Body of pancreas (tissue), 4 donors: ENCODE measurements at places on chromosomes 6 and 20. TPM values are rescaled to one million over a fixed set of nuclear protein-coding genes. Genes with fewer than 3 reads are reported as not detected.

GRCh38 chr6:85000001-85000400, 235.6 kb upstream of the TBX18 start:
- no peaks in the 10 kb centered on the region for H3K36me3 ChIP-seq
- no peak overlapping the region for H3K4me3 ChIP-seq
- H3K4me1 ChIP-seq, result no peaks in the 10 kb centered on the region
- no peak overlapping the region for H3K27ac ChIP-seq

GRCh38 chr20:19932170-19932667, 84.9 kb upstream of the NAA20 start:
- no peaks in the 10 kb centered on the region for H3K36me3 ChIP-seq
- H3K27ac ChIP-seq, result no peak overlapping the region
- H3K27me3 ChIP-seq, result no peaks in the 10 kb centered on the region
- H3K4me1 ChIP-seq, result peaks cover 28% of the 10 kb centered on the region
- H3K4me3 ChIP-seq, result no peak overlapping the region
- no peak for DNase-seq

DNA sequence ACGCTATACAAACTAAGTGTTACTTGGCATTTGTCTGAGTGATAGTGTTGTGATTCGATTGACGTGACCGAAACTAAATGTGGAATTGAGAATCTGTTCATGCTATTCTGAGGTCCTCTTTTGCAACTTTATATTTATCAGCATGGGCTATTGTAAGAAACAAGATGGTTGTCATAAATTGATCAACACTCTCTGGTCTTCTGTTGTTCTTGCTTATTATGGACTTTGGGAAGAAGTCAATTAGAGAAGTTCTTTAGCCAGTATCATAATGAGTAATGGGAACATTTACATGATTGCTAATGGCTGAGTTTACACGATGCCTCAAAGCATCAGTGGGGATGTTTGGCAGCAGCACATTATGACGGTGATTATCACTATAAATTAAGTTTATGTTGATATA, 195.0 kb downstream of the CD83 start:
- no peak overlapping the region for H3K4me3 ChIP-seq
- no peaks in the 10 kb centered on the region for H3K27me3 ChIP-seq
- no peaks in the 10 kb centered on the region for H3K36me3 ChIP-seq
- no peak for DNase-seq

- H3K4me1 ChIP-seq, result peaks cover 4% of the 10 kb centered on the region
- no peaks in the 10 kb centered on the region for H3K27me3 ChIP-seq
- no peak for DNase-seq
- H3K4me3 ChIP-seq, result no peak overlapping the region
- H3K36me3 ChIP-seq, result no peaks in the 10 kb centered on the region
Observed at GRCh38 chr20:35856866-35857265, 85.1 kb downstream of the PHF20 start.

- DNase-seq, result no peak
- H3K4me1 ChIP-seq, result no peaks in the 10 kb centered on the region
- H3K27ac ChIP-seq, result no peak overlapping the region
- H3K36me3 ChIP-seq, result no peaks in the 10 kb centered on the region
- no peaks in the 10 kb centered on the region for H3K27me3 ChIP-seq
Observed at GRCh38 chr20:39713076-39713840, 751.1 kb downstream of the DHX35 start.

GRCh38 chr6:119453242-119454200, 104.0 kb upstream of the MAN1A1 start:
- no peaks in the 10 kb centered on the region for H3K4me1 ChIP-seq
- no peak overlapping the region for H3K4me3 ChIP-seq
- no peaks in the 10 kb centered on the region for H3K27me3 ChIP-seq
- H3K27ac ChIP-seq, result no peak overlapping the region

GRCh38 chr6:120604510-120604909, 729.8 kb downstream of the TBC1D32 start:
- H3K4me3 ChIP-seq, result no peak overlapping the region
- H3K27me3 ChIP-seq, result no peaks in the 10 kb centered on the region
- no peaks in the 10 kb centered on the region for H3K4me1 ChIP-seq

GRCh38 chr6:163284151-163284550, 130.4 kb upstream of the QKI start:
- H3K4me1 ChIP-seq, result no peaks in the 10 kb centered on the region
- no peaks in the 10 kb centered on the region for H3K27me3 ChIP-seq
- DNase-seq, result no peak
- H3K4me3 ChIP-seq, result no peak overlapping the region

DNA sequence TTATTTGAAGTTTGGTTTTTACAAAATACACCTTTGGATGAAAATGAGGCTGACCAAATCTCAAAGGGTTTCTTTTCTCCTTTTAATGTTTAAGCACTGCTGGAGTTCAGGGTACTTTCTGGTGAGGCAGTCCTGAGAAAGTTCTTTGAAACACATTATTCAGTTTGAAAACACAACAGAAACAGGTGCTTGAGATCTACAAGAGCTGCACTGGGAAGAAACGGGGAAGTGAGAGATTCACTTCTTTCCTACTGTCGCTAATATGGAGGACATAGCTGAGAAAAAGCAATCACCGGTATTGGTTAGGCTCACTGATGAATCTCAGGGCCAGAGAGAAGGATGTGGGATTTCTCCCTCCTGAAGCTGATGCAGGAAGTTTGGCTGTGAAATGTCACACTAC, 22.9 kb upstream of the TMEM170B start:
- H3K27me3 ChIP-seq, result no peaks in the 10 kb centered on the region
- no peak overlapping the region for H3K27ac ChIP-seq
- no peak overlapping the region for H3K4me3 ChIP-seq
- no peak for DNase-seq

DNA sequence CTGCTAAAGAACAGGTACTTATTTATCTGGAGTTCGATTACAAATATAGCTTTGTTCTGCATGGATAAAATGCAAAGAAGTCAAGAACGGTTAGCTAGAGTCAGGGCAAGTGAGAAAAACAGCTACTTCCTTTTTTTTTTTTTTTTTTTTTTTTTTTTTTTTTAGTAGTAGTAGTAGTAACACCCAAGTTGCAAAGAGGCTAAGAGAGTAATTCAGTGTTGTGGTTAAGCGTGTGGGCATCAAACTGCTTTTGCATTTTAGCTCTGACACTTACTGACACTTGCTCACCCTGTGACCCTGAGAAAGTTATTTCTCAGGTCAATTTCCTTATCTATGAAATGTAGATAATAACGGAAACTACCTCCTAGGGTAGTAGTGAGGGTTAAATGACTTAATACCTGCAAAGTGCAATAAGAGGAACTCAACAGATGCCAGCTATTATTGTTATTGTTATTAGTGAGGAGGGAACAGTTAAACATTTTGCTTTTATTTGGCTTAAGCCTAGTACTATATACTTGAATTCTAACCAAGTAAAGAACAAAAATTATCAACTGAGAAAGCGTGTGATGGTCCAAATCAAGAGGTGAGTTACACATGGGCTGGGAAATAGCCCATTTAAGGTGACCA, 86.7 kb upstream of the BACH2 start:
- no peaks in the 10 kb centered on the region for H3K27me3 ChIP-seq
- no peak overlapping the region for H3K27ac ChIP-seq
- H3K4me1 ChIP-seq, result no peaks in the 10 kb centered on the region

- H3K4me3 ChIP-seq, result peak within 1 kb of the TSS; percentile 11
- DNase-seq, result peak; percentile 80
- no peaks in the 10 kb centered on the region for H3K36me3 ChIP-seq
- H3K27ac ChIP-seq, result peak within 1 kb of the TSS; percentile 63
- no peaks in the 10 kb centered on the region for H3K27me3 ChIP-seq
Observed at GRCh38 chr20:36541227-36541767, at the start of gene MYL9. Gene MYL9 (plus strand): TSS chr20:36541519. CDS start chr20:36544885, 3,366 bp downstream.

- H3K4me1 ChIP-seq, result peaks cover 36% of the 10 kb centered on the region
- DNase-seq, result no peak
- no peak overlapping the region for H3K27ac ChIP-seq
- no peak overlapping the region for H3K4me3 ChIP-seq
- H3K36me3 ChIP-seq, result no peaks in the 10 kb centered on the region
- H3K27me3 ChIP-seq, result peaks cover 10% of the 10 kb centered on the region
Observed at GRCh38 chr6:136923954-136924673, 2.0 kb downstream of the SLC35D3 start.

- no peak for DNase-seq
- H3K27ac ChIP-seq, result peak overlapping the region; percentile 87
- H3K36me3 ChIP-seq, result no peaks in the 10 kb centered on the region
- H3K4me3 ChIP-seq, result peak overlapping the region; percentile 70
- peaks cover 41% of the 10 kb centered on the region for H3K4me1 ChIP-seq
Observed at GRCh38 chr6:71287926-71288227, 734 bp upstream of the OGFRL1 start.

GRCh38 chr6:108117427-108118358, 43.2 kb upstream of the OSTM1 start:
- peak; percentile 25 for DNase-seq
- peaks cover 51% of the 10 kb centered on the region for H3K4me1 ChIP-seq
- H3K36me3 ChIP-seq, result no peaks in the 10 kb centered on the region
- H3K4me3 ChIP-seq, result peak overlapping the region; percentile 44

- no peaks in the 10 kb centered on the region for H3K27me3 ChIP-seq
- DNase-seq, result no peak
- H3K27ac ChIP-seq, result no peak overlapping the region
- no peak overlapping the region for H3K4me3 ChIP-seq
Observed at GRCh38 chr6:25351485-25351884, 72.3 kb downstream of the CARMIL1 start.

DNA sequence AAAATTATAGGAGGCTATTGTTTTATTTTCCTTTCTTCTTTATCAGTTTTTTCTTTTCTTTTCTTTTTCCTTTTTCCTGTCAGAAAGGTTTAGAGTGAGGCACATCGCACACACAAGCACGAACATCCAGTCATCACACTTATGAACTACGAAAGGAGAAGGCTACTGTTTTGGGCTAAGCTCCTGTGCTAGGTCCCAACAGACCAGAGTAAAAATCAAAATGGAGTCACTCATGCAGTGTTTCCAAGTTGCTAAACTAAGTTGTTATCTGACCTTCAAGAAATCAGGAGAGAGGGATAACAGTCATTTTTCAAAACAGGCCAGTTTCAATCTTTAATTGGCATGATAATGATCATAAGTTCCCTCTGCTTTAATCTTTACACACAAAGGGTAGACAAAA, 93.6 kb downstream of the CD24 start:
- H3K27me3 ChIP-seq, result no peaks in the 10 kb centered on the region
- H3K27ac ChIP-seq, result no peak overlapping the region
- no peak for DNase-seq
- no peak overlapping the region for H3K4me3 ChIP-seq
- H3K4me1 ChIP-seq, result peaks cover 22% of the 10 kb centered on the region

DNA sequence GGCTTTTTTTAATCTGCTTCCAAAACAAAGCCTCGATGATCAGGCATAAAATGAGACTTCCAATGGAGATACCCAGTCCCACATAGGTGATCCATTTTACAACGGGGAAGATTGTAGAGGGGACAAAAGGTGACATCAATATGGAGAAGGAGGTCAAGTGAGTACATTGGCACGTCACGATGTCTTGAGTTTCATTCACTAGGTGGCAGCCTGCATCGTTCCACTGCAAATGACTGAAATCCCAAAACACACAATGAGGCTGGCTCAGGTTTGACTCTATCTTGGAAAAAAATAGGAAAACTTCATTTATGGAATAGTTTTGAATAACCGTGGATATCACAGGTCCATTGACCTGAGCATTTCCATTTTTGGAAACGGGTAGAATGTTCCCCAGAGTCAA, 32.5 kb downstream of the ADGRF1 start:
- H3K4me1 ChIP-seq, result no peaks in the 10 kb centered on the region
- H3K36me3 ChIP-seq, result no peaks in the 10 kb centered on the region
- no peak overlapping the region for H3K4me3 ChIP-seq
- no peak overlapping the region for H3K27ac ChIP-seq

- no peak overlapping the region for H3K4me3 ChIP-seq
- H3K27ac ChIP-seq, result no peak overlapping the region
- no peaks in the 10 kb centered on the region for H3K27me3 ChIP-seq
- DNase-seq, result no peak
Observed at GRCh38 chr6:105359419-105360370, 43.2 kb downstream of the PREP start.

DNA sequence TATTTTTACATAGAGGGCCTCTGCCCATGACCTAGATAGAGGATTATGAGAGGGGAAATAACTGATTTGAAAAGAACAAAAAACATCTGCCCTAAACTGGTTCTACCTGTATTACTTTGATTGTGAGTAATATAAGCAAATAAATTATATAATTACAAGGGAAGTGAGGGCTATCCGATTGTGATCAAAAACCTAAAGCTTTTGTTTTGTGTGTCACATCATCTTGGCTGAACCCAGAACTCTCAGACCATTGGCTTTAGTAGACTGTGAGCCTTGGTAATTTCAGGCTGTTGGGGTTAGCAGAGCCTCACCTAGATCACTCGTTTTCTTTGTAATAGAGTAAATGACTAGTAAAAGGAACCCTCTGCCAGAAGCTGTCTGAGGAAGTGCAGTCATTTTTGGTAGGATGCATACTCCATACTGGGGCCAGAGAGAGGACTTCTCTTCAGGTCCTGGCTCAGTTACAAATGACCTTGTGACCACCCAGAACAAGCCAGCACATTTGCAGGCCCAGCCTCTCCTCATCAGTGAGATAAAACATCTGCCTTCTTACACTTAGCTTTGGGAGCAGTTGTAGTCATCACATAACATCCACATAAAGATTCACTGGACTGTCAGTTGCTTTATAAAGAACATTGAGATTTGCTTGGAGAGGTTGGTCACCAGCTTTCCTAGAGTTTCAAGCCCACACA, 13.5 kb downstream of the STK35 start:
- H3K36me3 ChIP-seq, result no peaks in the 10 kb centered on the region
- no peak overlapping the region for H3K4me3 ChIP-seq
- no peak for DNase-seq

GRCh38 chr6:113182370-113183141, 674.6 kb upstream of the MARCKS start:
- H3K27ac ChIP-seq, result no peak overlapping the region
- H3K36me3 ChIP-seq, result no peaks in the 10 kb centered on the region
- no peak for DNase-seq
- H3K4me3 ChIP-seq, result no peak overlapping the region

Gene KIAA1755
- 0.99 TPM for total RNA-seq

Gene IFT52
- 16.3 TPM for total RNA-seq

Gene FAM209B
- total RNA-seq, result not detected

Gene WFDC12
- total RNA-seq, result not detected

Gene TPD52L1
- 33.3 TPM for total RNA-seq

Gene NKAIN4
- total RNA-seq, result not detected

Gene RIMS1
- 5.9 TPM for total RNA-seq

Gene CPNE5
- total RNA-seq, result 0.78 TPM

Gene KCNK17
- 1.6 TPM for total RNA-seq

Gene MLN
- not detected for total RNA-seq

Gene NDUFAF5
- total RNA-seq, result 6.3 TPM

Gene HS3ST5
- total RNA-seq, result not detected
